ENCODE measurements at places on chromosomes 12 and 14.
A peak's percentile ranks its signal among the peaks of the same experiment; 100 is the strongest.

DNA sequence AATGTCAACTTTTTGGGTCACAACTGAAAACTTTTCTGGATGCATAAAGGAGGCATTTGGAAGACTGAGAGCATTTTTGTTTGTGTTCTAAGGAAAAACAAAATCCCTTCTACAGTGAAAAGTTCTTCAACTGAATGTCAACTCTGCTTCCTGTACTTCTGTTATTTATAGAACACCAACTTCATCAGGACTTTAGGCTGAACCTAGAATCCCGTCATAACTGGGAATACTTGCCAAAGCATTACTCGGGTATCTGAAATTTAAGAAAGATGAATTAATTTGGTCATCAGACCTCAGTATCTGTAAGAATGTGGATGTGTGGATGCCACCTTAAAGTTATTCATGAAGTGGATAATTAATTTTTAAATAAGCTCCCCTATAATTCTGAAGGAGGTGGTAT lies 73.2 kb downstream of the FERMT2 start:
- DNase-seq: no peak

GRCh38 chr14:53048631-53049030 lies 97.8 kb upstream of the FERMT2 start:
- DNase-seq: no peak

DNA sequence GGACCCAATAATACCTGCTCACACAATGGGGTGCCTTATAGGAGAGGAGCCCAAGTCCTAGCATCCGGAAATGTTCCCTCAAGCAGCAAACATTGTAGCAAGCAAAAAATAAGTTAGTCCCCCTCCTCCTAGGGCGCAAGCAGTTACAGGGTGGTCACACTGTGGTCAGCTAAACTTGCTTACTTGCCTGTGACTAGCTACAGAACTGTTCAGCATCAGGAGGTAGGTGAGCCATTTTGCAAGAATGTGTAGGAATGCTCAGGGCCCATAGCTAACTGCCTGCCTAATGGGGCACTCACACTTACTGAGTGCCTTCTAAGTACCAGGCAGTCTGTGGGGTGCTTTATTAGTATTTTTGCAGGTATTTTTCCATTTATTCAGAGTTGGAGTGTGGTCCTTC lies 154.6 kb upstream of the GRIN2B start:
- no peak for DNase-seq

GRCh38 chr14:40629144-40629543 lies 977.5 kb upstream of the LRFN5 start:
- no peak for DNase-seq

DNA sequence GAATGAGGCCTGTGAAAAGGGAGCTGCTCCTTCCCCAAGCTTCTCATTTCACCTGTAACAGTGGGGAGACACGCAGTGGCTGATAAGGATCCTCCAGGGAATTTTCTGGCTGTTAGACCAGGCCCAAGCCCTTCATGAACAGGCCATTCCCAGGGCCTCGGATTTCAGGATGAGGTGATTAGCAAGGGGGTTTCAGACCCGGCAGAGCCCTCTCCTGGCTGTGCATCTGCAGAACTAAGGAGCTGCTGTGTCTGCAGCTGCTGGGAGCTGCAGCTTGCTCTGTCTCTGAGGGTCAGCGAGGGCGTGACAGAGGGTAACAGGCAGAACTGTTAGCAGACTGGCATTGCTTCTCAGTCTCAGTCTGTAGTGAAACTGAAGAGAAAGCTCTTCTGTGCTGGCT lies 110.4 kb downstream of the KCNA5 start:
- DNase-seq: no peak

DNA sequence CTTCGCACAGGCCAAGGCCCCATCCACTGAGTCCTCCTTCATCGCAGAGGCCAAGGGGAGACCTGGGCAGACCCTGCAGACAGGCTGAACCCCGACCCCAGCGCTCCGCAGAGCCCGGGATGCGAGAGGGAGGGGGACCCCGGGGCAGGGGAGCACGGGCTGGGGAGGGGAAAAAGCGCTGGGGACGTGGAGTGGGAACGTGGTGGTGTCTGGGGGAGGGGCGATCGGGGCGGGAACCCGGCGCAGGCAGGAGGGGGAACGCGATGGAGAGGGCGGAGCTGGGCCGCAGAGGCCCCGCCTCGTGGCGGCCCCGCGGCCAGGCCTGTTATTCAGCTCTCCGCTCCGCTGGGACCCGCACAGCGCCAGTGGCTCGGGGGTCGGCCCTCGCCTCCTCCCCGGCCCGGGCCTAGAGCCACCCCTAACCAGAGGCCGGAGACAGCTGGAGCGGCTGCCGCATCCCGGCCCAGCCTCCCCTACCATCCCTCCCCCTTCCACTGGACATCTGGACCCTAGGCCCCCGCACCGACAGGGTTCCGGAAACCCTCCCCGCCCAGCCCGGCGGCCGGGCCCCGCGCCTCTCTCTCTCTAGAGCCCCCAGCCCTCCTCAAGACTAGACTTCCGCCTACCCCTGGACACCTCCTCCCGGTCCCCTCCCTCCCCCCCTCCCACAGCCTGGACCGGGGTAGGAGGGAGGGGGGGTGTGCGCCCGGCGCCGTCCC lies at the start of gene ARHGEF25:
TSS of gene ARHGEF25 (plus strand) at position 328 of the 719 bp plus-strand sequence. CDS start 460 bp downstream, outside the sequence.
- peak; percentile 50 for DNase-seq

GRCh38 chr14:68561531-68562007 lies 231.3 kb downstream of the ZFP36L1 start:
- no peak for DNase-seq

- DNase-seq: no peak
Measured at GRCh38 chr14:37428954-37429353, 166.1 kb downstream of the FOXA1 start.

GRCh38 chr12:52710730-52711129 lies 7.4 kb upstream of the KRT77 start:
- DNase-seq: no peak

GRCh38 chr14:54486685-54487084 lies 2.1 kb downstream of the GMFB start:
- DNase-seq: no peak

Measured in CD4-positive, alpha-beta T cell treated with Interleukin-21 for 1 hour (primary cell).